ENCODE measurements at places on chromosomes 3 and 15.

GRCh38 chr15:79572691-79573404 lies 140.7 kb downstream of the MINAR1 start:
- no peak for DNase-seq

DNA sequence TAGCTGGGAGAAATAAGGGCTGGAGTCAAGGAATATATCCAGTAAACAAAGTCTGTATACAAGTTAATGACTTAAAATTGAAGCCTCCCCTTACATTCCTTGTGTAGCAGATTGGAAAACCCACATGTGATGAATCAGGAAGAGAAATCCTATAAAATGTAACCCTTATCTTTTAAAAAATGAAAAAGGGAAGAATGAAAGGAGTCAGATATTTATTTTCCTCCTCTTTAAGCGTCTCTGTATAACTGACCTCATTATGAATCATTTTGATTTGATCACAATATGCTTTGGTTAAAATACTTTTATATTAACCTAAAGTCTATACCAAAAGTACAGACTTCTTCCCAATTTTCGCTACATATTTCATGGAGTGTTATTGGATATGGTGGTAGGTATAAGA lies 316.3 kb upstream of the STAC start:
- DNase-seq, result no peak

DNA sequence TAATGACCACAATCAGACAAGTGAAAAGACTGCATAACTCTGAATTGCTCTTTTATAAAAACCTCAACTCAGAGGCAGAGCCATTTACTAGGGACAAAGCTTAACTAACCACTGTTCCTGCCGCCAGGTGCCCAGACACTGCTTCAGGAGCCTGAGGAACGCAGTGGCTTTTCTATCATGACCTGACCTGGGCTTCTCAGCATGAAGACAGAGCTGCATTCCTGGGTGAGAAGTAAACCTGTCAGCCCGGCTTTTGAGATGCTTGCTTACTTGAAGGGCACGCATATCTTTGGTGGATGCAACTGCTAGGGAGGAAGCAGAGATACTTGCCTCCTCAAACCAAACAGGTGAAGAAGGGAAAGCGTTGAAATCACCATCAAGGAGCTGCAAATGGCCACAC lies 7.9 kb downstream of the LRRC31 start:
- no peak for DNase-seq

DNA sequence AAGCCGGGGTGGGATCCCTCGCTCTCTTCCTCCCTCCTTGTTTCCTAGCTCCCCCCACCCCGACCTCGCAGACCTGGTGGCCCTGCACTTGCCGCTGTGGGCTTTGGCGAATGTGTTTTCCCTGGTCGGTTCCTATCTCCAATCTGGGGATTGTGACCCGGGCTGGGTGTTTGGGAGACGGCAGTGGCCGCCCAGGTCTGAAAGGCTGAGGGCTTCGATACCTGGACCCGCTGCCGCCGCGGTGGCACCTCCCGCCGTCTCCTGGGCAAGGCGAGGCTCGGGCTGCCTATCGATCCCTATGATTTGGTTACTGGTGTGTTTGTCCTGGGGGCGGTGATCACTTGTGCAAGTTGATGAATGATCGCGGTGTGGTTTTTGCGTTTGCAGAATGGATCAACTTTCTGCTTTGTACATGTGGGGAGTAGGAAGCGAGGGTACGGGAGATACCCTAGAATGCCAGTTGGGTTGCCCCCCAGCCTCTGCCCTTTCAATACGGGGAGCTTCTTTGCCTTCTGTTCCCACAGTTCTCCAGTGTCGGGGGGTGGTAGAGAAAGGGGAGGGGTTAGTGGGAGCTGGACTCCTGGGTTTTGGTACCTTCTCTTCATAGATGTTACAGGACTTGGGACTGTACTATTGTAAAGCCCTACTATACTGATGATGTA lies 3.0 kb downstream of the BBX start:
- DNase-seq, result peak; percentile 38

GRCh38 chr3:141561426-141562034 lies 74.7 kb downstream of the RASA2 start:
- peak; percentile 62 for DNase-seq

DNA sequence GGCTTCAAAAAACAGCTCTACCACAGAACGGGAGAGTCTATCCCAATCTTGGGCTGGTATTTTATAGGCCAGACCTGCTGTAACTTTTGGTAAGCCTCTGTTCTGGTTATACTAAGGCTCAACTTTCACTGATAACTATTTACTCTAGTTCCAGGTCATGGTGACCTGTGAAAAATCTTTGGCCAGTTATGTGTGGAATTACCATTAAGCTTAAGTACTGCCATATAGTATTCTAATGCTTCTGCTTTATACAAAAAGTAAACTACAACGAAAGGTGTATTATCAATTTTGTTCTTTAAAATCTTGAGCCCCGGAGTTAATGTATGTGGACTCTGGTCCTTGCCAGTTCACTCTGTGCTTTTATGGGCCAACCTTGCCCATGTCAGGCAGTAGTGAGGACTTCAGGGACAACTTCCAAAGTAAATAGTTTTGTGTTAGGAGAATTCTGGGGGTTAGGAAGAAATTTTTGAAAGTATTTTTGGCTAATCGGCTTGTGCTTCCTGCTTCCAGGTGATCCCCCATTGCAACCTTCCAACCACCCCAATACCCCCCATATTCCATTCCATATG lies 6.4 kb downstream of the SIAH2 start:
- no peak for DNase-seq

DNA sequence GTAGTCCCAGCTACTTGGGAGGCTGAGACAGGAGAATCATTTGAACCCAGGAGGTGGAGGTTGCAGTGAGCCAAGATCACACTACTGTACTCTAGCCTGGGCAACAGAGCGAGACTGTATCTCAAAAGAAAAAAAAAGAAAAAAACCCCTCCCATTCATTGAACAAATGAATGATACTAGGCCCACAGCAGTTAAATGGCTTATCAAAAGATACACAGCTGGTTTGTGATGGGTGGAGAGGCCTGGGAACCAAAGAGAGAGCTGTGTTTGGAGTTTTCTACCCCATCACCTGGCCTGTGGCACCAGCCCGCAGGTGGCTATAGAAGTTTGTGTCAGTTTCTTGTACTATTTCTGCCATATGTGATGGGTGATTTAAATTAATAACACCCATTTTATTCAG lies 43.1 kb upstream of the LCTL start:
- DNase-seq, result no peak

DNA sequence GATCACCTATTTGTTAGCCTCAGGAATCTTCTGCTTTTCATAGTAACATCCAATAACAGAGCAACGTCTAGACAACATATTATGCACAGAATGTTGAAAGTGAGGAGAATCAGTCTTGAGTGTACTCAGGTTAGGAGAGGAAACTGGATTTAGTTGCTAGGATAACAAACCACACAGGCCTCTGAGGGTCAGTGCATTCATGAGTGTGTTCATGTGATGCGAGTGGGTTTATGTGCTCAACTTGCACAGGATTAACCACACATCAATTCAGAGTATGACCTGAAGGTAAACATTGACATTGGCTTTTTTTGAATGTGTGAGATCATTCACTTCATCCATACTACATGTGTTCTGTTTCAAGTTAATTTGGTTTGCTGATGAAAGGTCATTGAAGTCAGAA lies 287.6 kb downstream of the DIPK2A start:
- no peak for DNase-seq

- no peak for DNase-seq
These were observed 3.5 kb upstream of the MEF2A start for GRCh38 chr15:99562238-99562637.

- no peak for DNase-seq
These were observed 161.6 kb downstream of the TCF12 start for GRCh38 chr15:57079931-57080620.

DNA sequence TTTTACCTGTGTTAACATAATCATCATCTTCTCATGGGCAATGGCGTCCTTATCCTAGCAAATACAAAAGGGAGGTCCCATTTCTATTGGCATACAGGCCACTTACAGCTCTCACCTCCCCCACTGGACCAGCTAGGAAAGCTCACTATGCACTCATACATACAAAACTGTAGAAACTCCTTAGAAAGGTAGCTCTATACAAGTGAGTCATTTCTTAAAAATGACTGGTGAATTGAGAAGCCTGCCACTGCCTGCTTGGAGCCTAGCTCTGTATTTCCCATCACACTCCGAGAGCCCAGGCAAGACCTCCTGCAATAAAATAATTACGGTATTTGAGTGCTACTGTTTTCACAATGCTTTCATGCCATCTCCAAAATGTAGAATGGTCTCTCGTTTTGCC lies 321.8 kb downstream of the ULK4 start:
- no peak for DNase-seq

DNA sequence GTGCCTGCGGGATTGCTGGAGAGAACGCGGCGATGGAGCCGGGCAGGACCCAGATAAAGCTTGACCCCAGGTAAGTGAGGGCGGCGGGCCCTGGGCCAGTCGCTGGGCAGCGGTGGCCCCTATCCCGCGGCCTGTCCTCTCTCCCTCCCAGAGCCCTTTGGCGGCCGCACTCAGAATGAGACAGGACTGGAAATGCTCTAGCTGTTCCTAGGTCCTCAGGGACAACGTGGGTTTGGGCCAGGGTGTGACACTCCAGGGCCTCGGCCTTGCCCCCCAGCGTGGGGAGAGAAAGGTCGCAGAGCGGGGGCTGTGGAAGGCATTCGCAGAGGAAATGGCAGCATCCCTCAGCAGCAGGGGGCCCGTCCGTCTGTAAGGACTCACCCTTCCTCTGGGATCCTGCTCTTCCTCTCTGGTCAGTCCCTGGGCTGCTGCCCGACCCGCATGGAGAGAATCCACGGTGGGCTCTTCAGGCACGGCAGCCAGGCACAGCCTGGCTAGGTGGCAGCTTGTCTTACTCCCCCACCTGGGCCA lies 412 bp downstream of the SLC51A start:
- no peak for DNase-seq

DNA sequence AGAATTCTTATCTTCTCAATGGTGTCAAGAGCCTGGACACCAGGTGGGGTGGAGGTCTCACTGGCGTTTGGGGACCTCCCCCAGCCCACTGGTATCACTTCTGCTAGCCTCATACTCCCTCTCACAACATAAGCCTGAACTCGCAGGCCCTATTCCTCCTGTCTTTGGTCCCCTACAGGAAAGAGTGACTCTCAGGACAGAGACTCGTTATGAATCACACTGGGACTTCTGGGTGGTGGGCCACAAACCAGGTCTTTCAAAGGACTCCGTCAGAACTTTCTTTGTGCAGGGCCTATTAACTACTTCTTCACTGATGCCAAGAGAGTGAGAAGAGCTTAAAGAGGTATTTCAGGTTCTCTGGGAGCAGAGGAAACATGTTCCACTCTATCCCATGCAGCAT lies 100.4 kb downstream of the WDR76 start:
- DNase-seq, result no peak

GRCh38 chr15:45862034-45862433 lies 227.2 kb downstream of the SQOR start:
- no peak for DNase-seq

GRCh38 chr15:93246266-93247242 lies 157.5 kb upstream of the RGMA start:
- DNase-seq, result peak; percentile 71

GRCh38 chr3:179898024-179898423 lies 138.7 kb downstream of the PEX5L start:
- peak; percentile 39 for DNase-seq

GRCh38 chr3:33233884-33234283 lies 15.3 kb upstream of the SUSD5 start:
- DNase-seq, result no peak

DNA sequence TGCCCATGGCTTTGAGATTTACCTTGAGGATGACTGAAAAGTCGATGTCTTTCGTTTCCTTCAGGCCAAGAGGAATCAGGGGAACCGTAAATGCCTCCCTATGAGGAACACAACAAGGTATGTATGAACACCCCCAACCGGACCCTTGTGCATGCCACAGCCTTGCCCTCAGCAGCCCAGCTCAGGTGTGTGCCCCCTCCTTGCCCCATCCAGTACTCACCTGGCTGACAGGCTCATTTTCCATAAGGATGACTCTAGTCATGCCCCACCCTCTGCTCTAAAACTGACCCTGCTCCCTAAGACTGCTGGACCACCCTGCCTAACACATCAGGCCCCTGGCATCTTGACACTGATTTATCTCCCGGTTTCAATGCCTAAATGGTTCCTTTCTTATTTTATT lies 270.0 kb downstream of the GOLGA6L6 start:
- no peak for DNase-seq

- no peak for DNase-seq
These were observed 527.9 kb upstream of the NAALADL2 start for GRCh38 chr3:174331095-174331800.

- DNase-seq, result no peak
These were observed 80.2 kb downstream of the SHQ1 start for GRCh38 chr3:72768006-72768441.

DNA sequence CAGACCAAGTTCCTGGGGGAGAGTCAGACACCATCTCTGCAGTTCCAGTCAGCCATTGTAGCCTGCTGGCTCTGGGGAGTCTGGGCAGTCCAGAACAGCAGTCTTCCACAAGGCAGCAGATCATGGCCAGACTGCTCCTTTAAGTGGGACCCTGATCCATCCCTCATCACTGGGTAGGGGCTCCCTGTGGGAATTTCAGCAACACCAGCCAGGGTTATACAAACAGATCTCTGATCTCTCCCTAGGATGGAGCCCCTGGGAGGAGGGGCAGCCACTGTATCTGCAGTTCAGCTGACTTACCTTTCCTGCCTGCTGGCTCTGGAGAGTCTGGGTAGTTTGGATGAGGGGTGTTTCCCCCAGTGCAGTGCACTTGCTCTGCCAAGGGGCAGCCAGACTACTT lies 42.1 kb upstream of the UNC13C start:
- no peak for DNase-seq

DNA sequence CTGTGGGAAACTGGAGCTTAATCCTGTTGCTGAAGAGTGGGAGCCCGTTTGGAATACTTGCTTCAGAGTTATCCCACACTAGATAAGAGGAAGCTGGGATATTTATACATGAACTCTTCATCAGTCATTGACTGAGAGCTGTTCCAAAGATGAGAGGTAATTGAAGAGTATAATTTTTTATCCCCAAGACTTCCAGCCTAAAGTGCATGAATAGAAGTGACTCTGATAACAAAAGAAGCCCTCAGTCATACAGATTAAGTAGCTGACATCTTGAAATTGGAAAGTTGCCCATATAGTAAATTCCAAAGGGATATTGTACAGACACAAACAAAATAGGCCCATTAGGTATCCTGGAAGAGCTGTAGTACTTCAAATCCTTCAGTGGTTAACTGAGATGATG lies 268.0 kb downstream of the EPHA3 start:
- DNase-seq, result peak; percentile 76

- DNase-seq, result no peak
These were observed 24.9 kb downstream of the ALS2CL start for GRCh38 chr3:46668591-46668990.

DNA sequence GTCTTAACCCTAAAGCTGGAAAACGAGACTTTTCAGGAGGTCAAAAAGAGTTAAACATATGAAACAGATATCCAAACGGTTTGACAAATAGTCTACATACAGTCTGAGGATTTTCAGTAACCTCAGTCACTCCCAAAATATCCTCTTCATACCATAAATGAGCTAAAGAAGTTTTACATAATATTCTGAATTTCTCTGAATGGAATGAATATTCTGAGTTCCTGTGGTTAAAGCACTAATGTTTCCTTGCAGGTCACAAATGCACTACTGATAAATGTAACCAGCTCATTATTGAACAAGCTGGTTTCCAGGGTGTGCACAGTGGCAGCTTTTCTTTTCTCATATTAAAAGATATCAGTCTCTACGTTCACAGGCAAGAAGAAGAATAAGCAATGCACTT lies 137.4 kb upstream of the POU1F1 start:
- no peak for DNase-seq
